ENCODE measurements at places on chromosomes 1 and 21.

GRCh38 chr1:71839876-71840275 is 442.5 kb downstream of the NEGR1 start:
- no peak for DNase-seq

DNA sequence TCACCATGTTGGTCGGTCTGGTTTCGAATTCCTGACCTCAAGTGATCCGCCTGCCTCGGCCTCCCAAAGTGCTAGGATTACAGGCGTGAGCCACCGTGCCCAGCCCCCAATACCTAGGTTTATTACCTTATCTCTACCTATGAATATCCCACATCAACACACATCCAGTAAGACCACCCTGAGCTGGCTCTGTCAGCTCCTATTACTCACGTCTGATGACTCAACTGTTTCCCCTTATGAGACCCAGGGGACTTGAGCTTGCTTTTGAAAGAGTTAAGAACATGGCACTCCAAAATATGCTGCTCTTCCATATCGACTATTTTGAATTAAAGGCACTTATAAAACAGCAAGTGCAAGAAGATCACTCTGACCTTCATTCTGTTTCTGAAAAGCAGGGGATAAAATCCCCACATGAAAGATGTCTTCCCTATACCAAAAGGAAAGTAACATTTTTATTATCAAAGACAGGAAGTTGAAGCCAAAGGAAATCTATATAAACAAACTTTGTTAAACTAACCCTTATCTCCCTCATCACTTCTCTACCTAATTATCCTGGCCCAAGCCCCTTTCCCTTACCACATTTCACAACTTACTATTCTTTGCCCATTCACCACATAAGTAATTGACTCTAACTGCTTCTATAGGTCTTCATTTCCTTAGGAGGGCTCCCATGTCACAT is 41.3 kb upstream of the OSBPL9 start:
- DNase-seq, result no peak

DNA sequence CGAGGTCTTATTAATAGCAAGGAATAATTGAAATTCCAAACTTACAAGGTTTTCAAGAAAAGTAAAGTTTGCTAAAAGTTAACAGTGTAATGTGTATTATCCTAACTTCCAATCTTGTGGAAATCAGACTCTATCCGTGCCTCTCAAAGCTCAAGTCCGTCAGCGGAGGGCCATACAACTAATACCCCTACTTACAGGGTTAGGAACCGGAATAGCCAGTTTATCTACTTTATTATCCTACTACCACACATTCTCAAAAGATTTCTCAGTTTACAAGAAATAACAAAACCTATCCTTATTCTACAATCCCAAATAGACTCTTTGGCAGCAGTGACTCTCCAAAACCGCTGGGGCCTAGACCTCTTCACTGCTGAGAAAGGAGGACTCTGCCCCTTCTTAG is 457.8 kb downstream of the PTPRC start:
- no peak for DNase-seq

- no peak for DNase-seq
These were observed 315.3 kb upstream of the DUSP10 start for GRCh38 chr1:222057162-222057561.

DNA sequence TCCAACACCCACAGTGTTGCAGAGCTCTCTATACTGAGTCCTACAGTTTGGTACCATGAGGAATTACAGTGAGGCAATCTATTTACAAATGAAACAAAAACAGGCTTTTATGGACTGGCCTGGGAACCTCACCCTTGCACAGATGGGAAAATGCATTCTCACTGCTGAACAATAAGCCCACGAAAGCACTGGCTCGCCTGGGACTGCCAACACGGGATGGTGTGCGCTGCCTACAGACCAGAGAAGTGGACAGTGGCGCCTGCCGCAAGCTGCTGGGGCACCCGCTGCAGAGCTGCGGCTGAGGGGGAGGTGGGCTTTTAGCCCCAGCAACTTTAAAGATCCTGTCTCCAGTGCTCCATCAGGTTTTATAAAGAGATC is 28.5 kb upstream of the ABCG1 start:
- no peak for DNase-seq

GRCh38 chr1:156379420-156380165 is 10.6 kb downstream of the RHBG start:
- no peak for DNase-seq

Measured in activated T-helper 9 cell treated with anti-CD3 and anti-CD28 coated beads, Interleukin-2, amount 50 U/mL, for 16 hours (primary cell).